SJSA1 (cell line): ENCODE measurements at places on chromosomes 7 and 10. TPM values are rescaled to one million over a fixed set of nuclear protein-coding genes. Genes with fewer than 3 reads are reported as not detected.

- H3K36me3 ChIP-seq, result no peaks in the 10 kb centered on the region
- no peak overlapping the region for H3K4me3 ChIP-seq
- no peaks in the 10 kb centered on the region for H3K27me3 ChIP-seq
- H3K4me1 ChIP-seq, result no peaks in the 10 kb centered on the region
- H3K27ac ChIP-seq, result no peak overlapping the region
- DNase-seq, result no peak
These were observed 97.4 kb downstream of the FGFR2 start for GRCh38 chr10:121500701-121501332.

DNA sequence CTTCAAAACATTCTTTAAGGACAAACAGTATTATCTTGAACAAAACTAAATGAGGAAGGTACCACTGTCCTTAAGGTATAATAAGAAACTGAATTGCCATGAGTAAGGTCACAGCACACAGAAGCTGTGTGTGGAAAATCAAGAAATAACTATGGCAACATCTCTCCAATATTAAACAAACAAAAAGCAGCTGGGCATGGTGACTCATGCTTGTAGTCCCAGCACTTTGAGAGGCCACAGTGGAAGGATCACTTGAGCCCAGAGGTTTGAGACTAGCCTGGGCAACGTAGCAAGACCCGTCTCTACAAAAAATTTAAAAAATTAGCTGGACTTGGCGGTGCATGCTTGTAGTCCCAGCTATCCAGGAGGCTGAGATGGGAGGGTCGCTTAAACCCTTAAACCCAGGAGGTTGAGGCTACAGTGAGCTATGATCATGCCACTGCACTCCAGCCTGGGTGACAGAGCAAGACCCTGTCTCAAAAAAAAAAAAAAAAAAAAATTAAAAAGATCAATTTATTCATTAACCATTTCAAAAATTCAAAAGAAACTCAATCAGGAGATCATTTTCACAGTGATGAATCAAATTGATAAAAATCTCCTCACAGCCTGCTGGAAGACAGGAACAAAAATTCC is 195.4 kb downstream of the SKIDA1 start:
- H3K4me3 ChIP-seq, result no peak overlapping the region
- peak overlapping the region; percentile 63 for H3K27ac ChIP-seq
- H3K4me1 ChIP-seq, result peaks cover 30% of the 10 kb centered on the region
- H3K36me3 ChIP-seq, result no peaks in the 10 kb centered on the region
- peak; percentile 81 for DNase-seq

DNA sequence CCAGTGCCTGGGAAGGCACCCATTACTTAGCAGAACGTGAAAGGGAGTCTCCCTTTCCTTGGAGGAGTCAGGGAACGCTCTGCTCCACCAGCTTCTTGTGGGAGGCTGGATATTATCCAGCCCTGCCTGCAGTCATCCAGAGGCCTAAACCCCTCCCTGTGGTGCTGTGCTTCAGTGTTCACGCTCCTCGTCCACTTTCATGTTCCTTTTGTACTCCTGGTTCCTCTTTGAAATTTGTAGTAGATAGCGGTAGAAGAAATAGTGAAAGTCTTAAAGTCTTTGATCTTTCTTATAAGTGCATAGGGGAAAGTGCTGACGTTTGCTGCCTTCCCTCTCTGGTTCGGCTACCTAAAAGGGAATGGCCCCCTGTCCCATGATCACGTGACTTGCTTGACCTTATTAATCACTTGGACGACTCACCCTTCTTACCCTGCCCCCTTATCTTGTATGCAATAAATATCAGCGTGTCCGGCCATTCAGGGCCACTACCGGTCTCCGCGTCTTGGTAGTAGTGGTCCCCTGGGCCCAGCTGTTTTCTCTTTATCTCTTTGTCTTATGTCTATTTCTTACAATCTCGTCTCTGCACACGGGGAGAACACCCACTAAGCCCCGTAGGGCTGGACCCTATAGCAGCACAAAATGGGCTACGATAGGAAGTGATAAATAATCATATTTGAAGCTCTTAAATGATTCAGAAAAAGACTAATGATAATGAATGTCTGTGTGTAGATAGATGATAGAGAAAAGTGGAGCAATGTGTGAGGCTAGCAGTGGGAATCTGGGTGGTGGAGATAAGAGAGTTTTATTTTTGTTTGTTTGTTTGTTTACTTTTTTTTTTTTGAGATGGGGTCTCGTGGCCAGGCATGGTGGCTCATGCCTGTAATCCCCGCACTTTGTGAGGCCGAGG is 5.8 kb upstream of the ESYT2 start:
- H3K36me3 ChIP-seq, result no peaks in the 10 kb centered on the region
- no peaks in the 10 kb centered on the region for H3K27me3 ChIP-seq
- H3K4me3 ChIP-seq, result no peak overlapping the region
- H3K4me1 ChIP-seq, result peaks cover 8% of the 10 kb centered on the region
- no peak overlapping the region for H3K27ac ChIP-seq
- DNase-seq, result no peak

GRCh38 chr7:140033036-140033435 is 29.7 kb downstream of the PARP12 start:
- H3K27ac ChIP-seq, result peak overlapping the region; percentile 27; the same call in 1 of the 2 replicates
- no peak for DNase-seq
- no peaks in the 10 kb centered on the region for H3K27me3 ChIP-seq

The TMEM196 gene
- not detected in 2 replicates for total RNA-seq

The BLNK gene
- not detected in 2 replicates for total RNA-seq
